ENCODE measurements at places on chromosomes 4 and X. TPM values are rescaled to one million over a fixed set of nuclear protein-coding genes. Genes with fewer than 3 reads are reported as not detected.

- no peaks in the 10 kb centered on the region for H3K27me3 ChIP-seq
- H3K4me3 ChIP-seq, result no peak overlapping the region
- no peaks in the 10 kb centered on the region for H3K36me3 ChIP-seq
- no peak overlapping the region for H3K27ac ChIP-seq
- DNase-seq, result no peak
These were observed 11.3 kb upstream of the BTC start for GRCh38 chr4:74805601-74806000.

DNA sequence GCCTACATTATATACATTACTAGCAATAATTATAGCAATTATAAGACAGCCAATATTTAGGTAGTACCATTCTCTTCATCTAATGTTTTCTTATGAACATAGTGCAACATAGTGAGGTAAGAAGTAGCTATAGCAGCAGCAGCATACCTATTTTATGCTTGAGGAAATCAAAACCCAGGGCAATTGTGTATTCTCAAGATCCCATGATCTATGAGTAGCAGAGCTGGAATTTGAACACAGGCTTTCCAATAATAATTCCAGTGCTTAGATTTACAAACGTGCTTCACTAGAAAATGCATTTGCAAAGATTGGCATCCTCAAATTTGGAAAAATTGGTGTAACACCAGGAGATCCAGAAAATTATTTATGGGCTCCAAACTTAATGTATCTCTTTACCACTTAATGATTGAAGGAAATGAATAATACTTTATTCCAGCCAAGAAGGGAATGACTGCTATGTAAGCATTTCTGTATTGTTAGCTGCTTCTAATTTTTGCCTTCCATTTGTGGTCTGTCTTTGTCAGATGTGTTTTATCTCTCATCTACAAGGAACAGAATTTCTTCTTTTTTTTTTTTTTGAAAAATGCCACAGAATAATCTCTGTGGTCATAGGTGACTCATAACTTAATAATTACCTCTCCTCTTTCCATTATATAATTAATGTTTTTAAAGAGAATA, 451.1 kb downstream of the ARAP2 start:
- H3K27ac ChIP-seq, result no peak overlapping the region
- H3K4me1 ChIP-seq, result no peaks in the 10 kb centered on the region
- no peak for DNase-seq
- no peaks in the 10 kb centered on the region for H3K36me3 ChIP-seq
- H3K4me3 ChIP-seq, result no peak overlapping the region
- H3K27me3 ChIP-seq, result no peaks in the 10 kb centered on the region

DNA sequence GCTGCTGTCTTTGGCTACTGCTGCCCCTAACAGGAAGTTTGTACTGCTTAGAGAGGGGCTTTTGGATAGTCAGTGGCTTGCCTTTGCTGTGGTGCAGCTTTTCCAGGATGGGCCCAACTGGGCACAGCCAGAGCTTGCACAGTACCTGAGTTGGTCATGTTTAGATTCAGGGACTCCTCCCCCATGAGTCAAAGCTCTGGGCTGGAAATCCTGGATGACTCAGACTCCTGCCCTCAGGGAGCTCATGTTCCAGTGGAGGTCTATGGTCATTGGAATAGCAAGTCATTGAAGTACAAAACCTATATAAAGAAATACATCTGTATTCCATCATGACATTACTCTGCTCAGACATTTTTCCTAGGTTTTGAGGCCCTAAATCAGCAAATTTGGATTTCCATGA, 66.7 kb upstream of the PJA1 start:
- peaks cover 5% of the 10 kb centered on the region for H3K27me3 ChIP-seq
- H3K4me3 ChIP-seq, result no peak overlapping the region
- no peaks in the 10 kb centered on the region for H3K4me1 ChIP-seq
- no peak for DNase-seq
- no peaks in the 10 kb centered on the region for H3K36me3 ChIP-seq
- no peak overlapping the region for H3K27ac ChIP-seq

FAM47C gene
- total RNA-seq, result not detected

GRCh38 chr4:83209419-83209818, 75.2 kb downstream of the COQ2 start:
- H3K36me3 ChIP-seq, result peaks cover 4% of the 10 kb centered on the region
- DNase-seq, result no peak
- H3K27ac ChIP-seq, result no peak overlapping the region

DNA sequence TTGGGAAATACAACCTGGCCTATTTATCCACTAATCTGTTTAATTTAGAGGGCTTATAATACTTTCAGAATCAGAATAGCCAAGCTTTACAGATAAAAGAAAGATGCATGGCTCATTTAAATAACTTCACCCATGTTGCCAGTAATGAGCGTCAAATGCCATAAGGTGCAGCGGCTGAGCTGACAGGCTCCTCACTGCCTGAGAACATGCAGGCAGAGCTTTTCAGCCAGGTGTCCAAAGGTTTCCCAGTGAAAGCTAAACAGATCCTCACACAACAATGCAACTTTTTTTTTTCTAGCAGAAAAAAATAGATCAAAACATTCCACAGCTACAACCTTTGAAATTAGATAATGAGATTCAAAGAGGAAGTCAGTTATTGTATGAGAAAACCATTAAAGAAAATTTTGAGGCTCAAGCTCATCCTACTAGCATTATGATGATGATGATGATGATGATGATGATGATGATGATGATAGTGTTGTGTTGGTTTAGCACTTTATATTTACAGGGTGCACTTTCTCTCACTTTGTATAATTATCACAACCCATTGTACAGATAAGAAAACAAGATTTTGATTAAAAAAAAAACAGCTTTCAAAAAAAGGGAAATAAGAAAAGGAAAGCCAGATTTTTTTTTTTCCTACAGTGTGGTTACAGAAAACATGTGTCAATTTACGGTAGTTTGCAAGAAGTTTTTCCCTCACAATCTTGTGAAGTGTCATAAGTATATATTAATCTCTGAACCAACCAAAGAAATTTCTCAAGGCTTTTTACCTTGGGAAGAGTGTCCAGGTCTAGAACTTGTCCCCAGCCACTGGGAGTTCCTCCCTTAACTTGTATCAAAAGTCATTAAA, 12.2 kb upstream of the TNIP3 start:
- H3K36me3 ChIP-seq, result no peaks in the 10 kb centered on the region
- H3K4me3 ChIP-seq, result no peak overlapping the region
- peaks cover 8% of the 10 kb centered on the region for H3K27me3 ChIP-seq
- H3K27ac ChIP-seq, result no peak overlapping the region

DNA sequence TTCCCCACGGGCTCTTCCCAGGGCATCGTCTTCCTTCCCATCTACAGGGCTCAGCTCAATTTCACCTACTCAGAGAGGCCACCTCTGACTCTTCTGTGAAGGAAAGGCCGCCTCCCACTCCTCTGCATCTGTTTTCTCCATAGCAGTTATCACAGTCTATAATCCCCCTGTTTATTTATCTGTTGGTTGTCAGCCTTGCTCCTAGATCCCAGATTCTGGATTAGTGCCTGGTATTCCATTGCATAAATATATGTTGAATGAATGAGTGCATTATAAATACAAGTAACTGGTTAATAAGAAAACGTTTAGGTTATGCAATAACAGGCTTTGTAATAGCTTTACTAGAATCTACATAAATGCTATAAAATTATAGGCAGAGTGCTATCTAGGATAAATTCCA, 52.9 kb downstream of the NSG1 start:
- H3K4me1 ChIP-seq, result peaks cover 14% of the 10 kb centered on the region
- no peak for DNase-seq
- no peak overlapping the region for H3K4me3 ChIP-seq
- H3K27ac ChIP-seq, result no peak overlapping the region
- no peaks in the 10 kb centered on the region for H3K27me3 ChIP-seq

VCX3B gene
- not detected for total RNA-seq

TMEM185A gene
- total RNA-seq, result 31.4 TPM

- H3K36me3 ChIP-seq, result peaks cover 18% of the 10 kb centered on the region
- peaks cover 3% of the 10 kb centered on the region for H3K27me3 ChIP-seq
- peak overlapping the region; percentile 99 for H3K4me3 ChIP-seq
- DNase-seq, result no peak
These were observed 2.7 kb downstream of the KLF3 start for GRCh38 chr4:38666766-38667084.

DNA sequence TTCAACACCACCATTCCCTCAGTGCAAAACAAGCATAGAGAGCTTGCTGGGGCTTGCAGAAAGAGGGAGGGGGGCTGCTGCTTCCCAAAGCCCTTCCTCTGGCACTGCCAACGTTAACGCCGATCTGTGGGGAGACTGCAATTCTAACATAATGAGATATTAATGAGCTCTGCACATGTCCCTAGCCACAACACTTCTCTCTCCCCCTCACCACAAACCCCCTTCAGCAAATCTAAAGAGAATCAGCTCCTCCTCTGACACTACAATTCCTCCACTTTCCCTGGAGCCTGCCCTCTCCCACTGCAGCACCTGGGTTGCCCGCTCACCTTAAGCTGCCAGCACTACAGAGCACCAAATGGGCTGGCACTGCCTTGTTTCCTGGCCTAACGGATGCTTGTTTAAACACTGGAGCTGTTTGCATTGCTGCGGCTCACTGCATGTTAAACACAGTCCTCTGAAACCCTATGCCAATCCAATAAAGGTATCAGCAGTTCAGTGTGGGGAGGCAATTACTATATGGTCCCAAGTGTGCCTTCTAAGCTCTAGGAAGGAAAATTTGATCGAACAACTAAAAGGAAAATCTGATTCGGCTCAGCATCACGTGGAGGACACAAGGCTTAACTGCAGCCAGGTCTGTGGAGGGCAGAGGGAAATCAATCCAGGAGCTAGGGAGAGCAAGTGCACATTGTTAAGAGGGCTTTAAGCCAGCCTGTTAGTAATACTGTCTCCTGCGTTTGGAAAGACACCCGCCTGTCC, 232.4 kb downstream of the MAML3 start:
- H3K27me3 ChIP-seq, result no peaks in the 10 kb centered on the region
- H3K4me1 ChIP-seq, result peaks cover 51% of the 10 kb centered on the region
- peaks cover 4% of the 10 kb centered on the region for H3K36me3 ChIP-seq
- no peak for DNase-seq

- DNase-seq, result no peak
- H3K4me3 ChIP-seq, result no peak overlapping the region
- no peaks in the 10 kb centered on the region for H3K36me3 ChIP-seq
- H3K4me1 ChIP-seq, result no peaks in the 10 kb centered on the region
These were observed 81.1 kb downstream of the VMA21 start for GRCh38 chrX:151478058-151478457.

DNA sequence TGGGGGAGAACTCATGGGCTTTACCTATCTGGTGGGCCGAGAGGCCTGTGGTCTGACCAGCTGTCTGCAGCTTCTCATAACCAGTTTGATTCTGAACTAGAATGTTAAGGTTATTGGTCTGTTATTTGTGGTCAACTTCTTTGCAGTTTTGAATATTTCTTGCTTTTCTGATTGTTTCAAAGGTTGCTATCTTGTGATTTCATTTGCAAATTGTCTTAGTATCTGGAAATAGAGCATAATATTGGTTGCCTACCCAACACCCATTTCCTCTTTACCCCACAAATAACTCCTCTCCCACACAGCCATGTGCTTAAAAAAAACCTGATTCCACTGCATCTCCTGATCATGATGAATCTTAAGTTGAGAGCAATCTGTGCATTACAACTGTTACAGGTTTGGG, 39.1 kb upstream of the BMP2K start:
- H3K36me3 ChIP-seq, result no peaks in the 10 kb centered on the region
- no peak overlapping the region for H3K27ac ChIP-seq
- no peak for DNase-seq

DNA sequence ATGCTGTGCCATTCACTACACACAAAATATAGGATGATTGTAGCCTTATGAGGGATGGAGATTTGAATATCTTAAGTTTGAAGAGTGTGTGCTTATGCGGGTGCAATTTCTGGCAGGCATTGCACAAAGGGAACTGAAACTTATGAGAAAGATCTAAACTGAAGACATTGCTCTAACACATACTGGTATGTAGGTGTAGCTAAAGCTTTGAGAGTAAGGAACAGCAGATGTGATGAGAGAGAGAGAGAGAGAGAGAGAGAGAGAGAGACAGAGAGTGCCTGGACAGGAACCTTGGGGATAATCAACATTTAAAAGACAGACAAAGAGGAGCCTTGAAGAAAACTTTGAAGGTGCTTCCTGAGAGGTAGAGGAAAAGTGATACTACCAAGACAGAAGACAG, 379.7 kb downstream of the SPRY1 start:
- H3K27ac ChIP-seq, result no peak overlapping the region
- peaks cover 5% of the 10 kb centered on the region for H3K27me3 ChIP-seq
- no peaks in the 10 kb centered on the region for H3K36me3 ChIP-seq
- DNase-seq, result no peak
- H3K4me3 ChIP-seq, result no peak overlapping the region
- H3K4me1 ChIP-seq, result peaks cover 4% of the 10 kb centered on the region

DNA sequence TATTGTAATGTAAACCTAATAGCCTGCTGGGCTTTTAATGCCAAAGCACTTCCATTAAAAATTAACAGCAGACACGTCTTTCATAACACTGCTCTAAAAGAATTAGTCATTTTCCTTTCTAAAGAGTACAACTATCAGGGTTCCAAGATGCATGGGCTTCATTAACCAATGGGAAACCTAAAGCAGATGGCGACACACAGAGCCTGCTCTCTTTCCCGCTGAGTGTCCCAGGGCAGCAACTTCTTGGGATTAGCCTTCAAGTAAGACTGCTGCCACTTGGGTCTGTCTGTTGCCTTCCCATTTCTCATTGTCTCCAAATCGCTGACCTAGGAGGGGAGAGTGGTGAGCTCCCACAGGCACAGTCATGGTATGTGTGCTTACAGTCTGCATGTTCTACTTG, 14.0 kb upstream of the PHKA2 start:
- no peaks in the 10 kb centered on the region for H3K27me3 ChIP-seq
- H3K4me1 ChIP-seq, result peaks cover 5% of the 10 kb centered on the region
- H3K4me3 ChIP-seq, result no peak overlapping the region
- H3K27ac ChIP-seq, result no peak overlapping the region

GRCh38 chr4:155529716-155530115, 136.9 kb upstream of the GUCY1A1 start:
- DNase-seq, result no peak
- no peaks in the 10 kb centered on the region for H3K4me1 ChIP-seq
- no peaks in the 10 kb centered on the region for H3K27me3 ChIP-seq
- no peak overlapping the region for H3K4me3 ChIP-seq

Measured in type B pancreatic cell (in vitro differentiated cells).